ENCODE measurements at places on chromosomes 3 and 15.

DNA sequence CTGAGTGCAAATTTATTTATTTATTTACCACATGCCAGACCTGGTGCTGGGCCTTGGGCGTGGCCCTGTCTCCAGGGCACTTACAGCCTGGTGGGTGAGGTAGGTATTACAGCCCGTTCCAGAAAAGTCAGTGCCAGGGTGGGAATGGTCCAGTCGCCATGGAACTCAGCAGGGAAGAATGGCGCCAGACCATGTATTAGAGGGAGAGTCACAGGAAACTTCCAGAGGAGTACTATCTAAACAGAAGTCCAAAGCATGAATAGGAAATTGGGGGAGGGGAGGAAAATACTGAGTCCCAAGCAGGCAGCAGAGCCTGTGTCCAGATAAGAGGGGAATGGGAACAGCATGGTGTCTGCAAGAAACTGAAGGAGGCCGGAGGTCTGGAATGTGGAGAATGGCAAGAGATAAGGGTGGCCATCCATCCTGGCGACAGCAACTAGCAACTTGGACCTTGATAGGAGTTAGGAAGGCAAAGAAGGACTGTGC is 27.0 kb downstream of the SH3BP5 start:
- DNase-seq, result no peak

- peak; percentile 71 for DNase-seq
Observed at GRCh38 chr3:186277268-186277909, 84.6 kb downstream of the DGKG start.

GRCh38 chr15:88647351-88648105 is 8.7 kb downstream of the ISG20 start:
- no peak for DNase-seq

- no peak for DNase-seq
Observed at GRCh38 chr3:53242642-53243041, 13.2 kb downstream of the TKT start.

DNA sequence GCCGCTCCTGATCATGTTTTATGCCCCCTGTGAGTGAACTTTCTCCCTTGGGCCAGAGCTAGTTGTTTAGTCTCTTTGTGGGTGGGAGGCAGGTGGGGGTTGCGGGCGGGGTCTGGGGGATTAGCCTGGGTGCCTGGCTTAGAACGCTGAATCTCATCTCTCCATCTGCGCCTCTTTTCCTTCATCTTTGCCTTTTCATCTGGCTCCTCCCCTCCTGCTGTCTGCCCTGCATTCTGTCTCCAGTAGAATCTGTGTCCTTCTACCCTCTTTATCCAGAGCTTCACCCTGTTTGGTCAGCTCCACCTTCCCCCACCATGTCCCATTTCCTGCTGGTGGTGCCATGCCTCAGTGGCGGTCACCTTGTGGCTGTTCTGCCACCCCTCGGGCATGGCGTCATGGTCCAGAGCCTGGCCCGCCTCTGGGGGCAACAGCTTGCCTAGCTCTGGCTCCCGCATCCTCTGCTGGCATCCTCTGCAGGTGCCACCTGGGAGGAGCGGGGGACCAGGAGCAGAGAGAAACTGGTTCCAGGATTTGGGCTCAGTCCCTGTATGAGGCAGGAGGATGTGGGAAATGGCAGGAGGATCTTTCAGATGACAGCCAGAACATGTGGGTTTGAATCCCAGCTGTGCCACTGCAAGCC is 44.3 kb downstream of the PDIA5 start:
- no peak for DNase-seq

- DNase-seq, result no peak
Observed at GRCh38 chr3:141280086-141280485, 48.5 kb downstream of the PXYLP1 start.

- DNase-seq, result no peak
Observed at GRCh38 chr15:40103864-40104271, 4.8 kb downstream of the BMF start.

Measured in lung (tissue), 17 donors.